ENCODE measurements at places on chromosomes 3 and 15.

DNA sequence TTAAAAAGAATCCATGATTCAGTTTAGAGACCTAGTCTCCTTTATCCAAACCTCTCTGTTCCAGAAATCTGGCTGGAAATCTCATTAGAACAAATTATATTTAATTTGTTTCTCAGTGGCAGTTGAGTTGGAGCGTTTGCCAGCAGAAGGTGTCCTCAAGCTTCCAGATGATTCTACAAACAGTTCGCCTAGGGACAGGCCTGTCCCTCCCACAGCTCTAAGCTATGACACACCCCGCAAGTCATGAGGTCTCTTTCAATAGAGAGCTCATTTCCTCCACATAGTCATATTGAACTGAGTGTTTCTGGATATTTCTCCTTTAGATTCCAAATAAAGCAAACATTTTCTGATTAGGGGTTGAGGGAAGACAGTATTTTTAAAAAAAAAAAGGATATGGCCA is 230.3 kb downstream of the ATP8B4 start:
- DNase-seq: no peak

- no peak for DNase-seq
Measured at GRCh38 chr15:42185801-42186200, 22.3 kb downstream of the VPS39 start.

DNA sequence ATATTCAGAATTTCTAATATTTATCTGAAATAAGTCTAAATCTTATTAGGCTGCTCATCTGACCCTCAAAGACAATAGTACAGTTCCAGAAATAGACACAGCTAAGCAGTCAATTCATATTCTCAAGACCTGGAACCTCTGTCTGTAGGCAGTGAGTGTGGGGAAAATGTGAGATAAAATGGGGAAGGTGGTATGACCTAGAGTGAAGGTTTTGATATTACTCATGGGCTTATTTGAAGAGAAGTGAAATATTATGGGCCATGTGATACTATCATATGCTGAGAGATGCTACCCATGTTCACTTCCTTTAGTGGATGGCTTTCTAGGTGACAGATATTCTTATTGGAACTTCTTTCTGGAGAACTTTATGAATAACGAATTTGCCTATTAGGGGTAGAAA is 33.5 kb downstream of the TGFBR2 start:
- no peak for DNase-seq

- DNase-seq: no peak
Measured at GRCh38 chr15:65926459-65926858, 57.2 kb downstream of the RAB11A start.

- no peak for DNase-seq
Measured at GRCh38 chr15:37425541-37425940, 325.2 kb upstream of the MEIS2 start.

- no peak for DNase-seq
Measured at GRCh38 chr15:92657486-92657885, 1.9 kb upstream of the FAM174B start.

Measured in activated CD8-positive, alpha-beta memory T cell treated with anti-CD3 and anti-CD28 coated beads for 1 hour (primary cell).